ENCODE measurements at places on chromosomes 4 and X.

GRCh38 chr4:69196209-69196965 is 18.2 kb downstream of the UGT2B11 start:
- no peak for DNase-seq

GRCh38 chr4:96317891-96318290 is 478.0 kb downstream of the PDHA2 start:
- no peak for DNase-seq

DNA sequence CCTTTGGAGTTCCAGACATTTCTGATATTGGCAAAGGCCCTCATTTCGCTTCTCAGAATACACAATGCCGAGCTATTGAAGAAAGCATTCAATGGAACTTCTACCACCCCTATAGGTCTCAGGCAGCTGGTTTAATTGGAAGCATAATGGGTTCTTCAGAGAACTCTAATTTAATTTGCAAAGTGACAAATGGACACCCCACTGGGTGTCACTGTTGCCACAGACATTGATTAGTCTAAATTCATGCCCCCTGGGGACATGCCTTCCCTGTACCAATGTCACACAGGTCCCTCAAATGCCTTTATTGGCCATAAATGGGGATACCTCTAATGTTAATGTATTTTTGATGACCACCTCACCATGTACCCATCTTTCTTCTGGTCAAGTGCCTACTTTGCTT is 22.9 kb upstream of the TMEM255A start:
- DNase-seq, result no peak

DNA sequence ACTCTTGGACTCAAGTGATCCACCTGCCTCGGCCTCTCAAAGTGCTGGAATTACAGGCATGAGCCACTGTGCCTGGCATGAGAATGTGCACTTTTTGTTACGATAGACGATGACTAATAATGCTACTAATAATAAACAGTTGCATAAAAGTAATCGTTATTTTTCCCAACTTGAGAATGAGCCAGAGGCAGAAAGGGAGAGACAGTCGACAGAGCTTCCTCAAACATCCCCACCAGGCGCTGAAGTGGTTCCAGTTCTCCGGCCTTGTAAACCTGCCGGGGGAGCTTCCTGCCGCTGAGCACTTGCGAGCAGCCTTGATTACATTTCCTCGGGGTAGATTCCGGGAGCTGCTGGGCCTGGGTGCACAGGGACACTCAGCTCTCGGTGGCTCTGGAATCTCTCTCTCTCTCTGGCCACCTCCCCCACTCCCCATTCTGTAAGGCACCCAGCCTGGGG is 8.9 kb upstream of the HTRA3 start:
- no peak for DNase-seq

DNA sequence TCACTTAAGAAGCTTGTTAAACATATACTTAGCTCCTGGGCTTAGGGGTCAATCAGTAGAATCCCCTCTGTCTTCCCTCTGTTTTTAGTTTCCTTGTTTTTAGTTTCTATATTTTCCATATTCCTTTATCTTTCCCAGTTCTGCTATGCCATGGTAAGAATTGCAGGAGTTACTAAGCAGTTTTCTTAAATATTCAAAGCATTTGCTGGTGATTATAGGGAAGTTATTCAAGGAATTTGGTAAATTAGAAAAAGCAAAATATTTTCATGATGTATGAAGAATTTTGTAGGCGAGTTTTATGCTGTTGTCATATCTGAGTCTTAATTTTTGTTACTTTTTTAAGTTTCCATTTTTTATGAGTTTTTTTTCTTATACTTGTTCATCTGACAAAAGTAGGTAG is 91.6 kb upstream of the NUDT6 start:
- DNase-seq, result no peak

DNA sequence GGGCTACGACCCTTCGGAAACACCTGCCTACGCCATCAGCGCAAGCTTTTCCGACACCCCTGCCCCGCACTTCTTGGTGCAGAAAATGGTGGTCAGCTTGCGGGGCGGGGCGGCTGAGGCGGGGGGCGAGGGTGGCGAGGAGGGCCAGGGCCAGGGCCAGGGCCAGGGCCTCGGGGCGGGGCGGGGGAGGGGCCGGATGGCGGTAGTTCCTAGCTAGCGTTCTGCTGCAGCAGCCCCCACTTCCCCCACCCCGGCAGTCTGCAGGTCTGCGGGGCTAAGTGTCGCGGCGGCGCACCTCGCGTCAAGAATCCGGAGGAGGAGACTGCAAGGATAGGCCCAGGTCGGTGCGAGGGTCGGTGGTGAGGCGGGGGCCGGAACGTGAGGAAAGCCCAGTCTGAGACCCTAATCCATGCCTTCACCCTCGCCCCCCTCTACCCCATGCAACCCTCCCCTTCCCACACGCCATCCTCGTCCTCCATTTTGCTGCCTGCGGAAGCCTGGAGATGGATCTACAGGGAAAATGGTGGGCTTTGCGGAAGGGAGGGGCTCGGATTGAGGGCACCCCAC is 600 bp downstream of the BEX4 start:
- peak; percentile 19 for DNase-seq

- DNase-seq, result no peak
Measured at GRCh38 chrX:106894978-106895452, 8.1 kb downstream of the RIPPLY1 start.

GRCh38 chr4:23900636-23901035 is 10.8 kb upstream of the PPARGC1A start:
- DNase-seq, result no peak

DNA sequence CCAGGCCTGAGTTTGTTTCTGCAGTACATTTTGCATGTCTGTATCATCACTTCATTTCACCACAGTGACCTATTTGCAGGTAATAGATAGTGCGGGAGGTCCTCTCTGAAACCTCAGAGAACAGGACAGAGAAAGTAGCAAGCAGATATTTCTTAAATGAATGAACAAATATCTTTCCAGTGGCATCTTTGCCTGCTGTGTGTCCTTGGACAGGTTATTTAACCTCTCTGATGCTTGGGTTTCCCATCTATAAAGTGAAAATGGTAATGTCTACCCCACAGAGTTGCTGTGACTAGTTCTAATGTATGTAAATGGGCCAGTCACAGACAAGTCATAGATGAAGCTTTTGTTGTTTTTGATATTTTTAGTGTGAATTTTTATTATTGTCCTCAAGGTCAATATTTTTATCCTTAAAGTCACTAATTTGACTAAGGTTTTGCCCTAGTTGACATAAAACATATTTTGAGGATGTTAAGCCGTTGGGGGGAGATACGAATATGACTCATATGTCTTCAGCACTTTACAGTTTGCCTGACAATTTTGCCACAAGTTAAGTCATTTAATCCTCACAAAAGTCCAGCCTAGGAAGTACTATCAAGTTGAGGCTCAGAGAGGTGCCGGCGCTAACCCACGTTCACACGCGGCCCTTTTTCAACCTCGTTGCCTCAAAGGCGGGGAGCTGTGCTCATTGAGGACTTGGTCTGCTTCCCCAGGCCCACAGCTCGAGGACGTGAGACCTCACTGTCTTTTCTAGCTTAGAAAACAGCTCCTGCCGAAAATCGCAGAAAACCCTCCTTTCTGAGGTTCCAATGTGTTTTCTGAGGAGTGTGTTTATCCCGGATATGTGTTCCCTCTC is 126.7 kb upstream of the STX18 start:
- no peak for DNase-seq

- DNase-seq, result no peak
Measured at GRCh38 chr4:88960576-88960975, 96.4 kb downstream of the FAM13A start.
